ENCODE measurements at places on chromosomes 3 and 15. TPM values are rescaled to one million over a fixed set of nuclear protein-coding genes. Genes with fewer than 3 reads are reported as not detected.

Gene COPG1
- total RNA-seq: 121 TPM

Gene OR5H2
- not detected for total RNA-seq

Gene PRR23C
- total RNA-seq: not detected

Gene CCR9
- total RNA-seq: not detected

Gene GOLGA8Q
- 0.32 TPM for total RNA-seq

Gene PRSS50
- not detected for total RNA-seq

Gene LRRC2
- 2.7 TPM for total RNA-seq

Gene PEX5L
- total RNA-seq: not detected

Gene AADACL2
- total RNA-seq: 0.18 TPM

Gene PCNP
- total RNA-seq: 36.2 TPM

Gene DNASE1L3
- total RNA-seq: 8.3 TPM

Data from esophagus squamous epithelium (tissue), 5 donors.